ENCODE measurements at places on chromosomes 3 and 15. TPM values are rescaled to one million over a fixed set of nuclear protein-coding genes. Genes with fewer than 3 reads are reported as not detected.

GRCh38 chr3:158696618-158697017 lies 24.2 kb upstream of the LXN start:
- no peaks in the 10 kb centered on the region for H3K27me3 ChIP-seq
- H3K27ac ChIP-seq = no peak overlapping the region
- no peak for DNase-seq
- H3K4me1 ChIP-seq = peaks cover 14% of the 10 kb centered on the region
- H3K36me3 ChIP-seq = peaks cover 27% of the 10 kb centered on the region

DNA sequence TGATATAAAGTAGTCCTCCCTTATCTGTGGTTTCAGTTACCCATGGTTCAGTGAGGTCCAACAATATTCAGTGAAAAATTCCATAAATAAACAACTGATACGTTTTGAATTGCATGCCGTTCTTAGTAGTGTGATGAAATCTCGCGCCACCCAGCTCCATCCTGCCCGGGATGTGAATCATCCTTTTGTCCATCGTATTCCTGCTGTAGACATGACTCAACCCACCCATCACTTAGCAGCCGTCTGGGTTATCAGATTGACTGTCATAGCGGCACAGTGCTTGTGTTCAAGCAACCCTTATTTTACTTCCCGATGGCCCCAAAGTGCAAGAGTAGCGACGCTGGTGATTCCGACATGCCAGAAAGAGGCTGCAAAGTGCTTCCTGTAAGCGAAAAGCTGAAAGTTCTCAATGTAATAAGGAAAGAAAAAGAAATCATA lies 48.0 kb upstream of the MEX3B start:
- DNase-seq = no peak
- no peak overlapping the region for H3K4me3 ChIP-seq
- no peak overlapping the region for H3K27ac ChIP-seq
- no peaks in the 10 kb centered on the region for H3K27me3 ChIP-seq
- no peaks in the 10 kb centered on the region for H3K36me3 ChIP-seq

DNA sequence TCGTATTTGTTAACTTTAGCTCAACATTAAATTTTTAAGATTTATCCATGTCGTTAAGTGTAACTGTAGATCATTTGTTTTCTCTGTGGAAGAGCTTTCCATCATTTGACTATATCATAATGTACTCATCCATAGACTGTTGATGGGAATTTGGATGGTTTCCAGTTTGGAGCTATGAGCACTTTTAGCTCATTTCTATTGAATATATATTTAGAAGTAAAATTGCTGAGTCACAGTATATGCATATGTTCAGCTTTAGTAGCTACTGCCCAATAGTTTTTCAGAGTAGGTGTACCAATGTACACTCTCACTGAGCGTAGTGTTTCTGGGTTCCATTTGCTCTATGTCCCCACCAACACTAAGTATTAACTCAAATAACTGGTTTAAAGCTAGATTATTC lies 263.0 kb downstream of the ULK4 start:
- no peaks in the 10 kb centered on the region for H3K4me1 ChIP-seq
- no peaks in the 10 kb centered on the region for H3K27me3 ChIP-seq
- no peaks in the 10 kb centered on the region for H3K36me3 ChIP-seq
- no peak overlapping the region for H3K27ac ChIP-seq
- no peak overlapping the region for H3K4me3 ChIP-seq

LIPH gene
- 0.44 TPM for total RNA-seq

- H3K4me3 ChIP-seq = no peak overlapping the region
- H3K27ac ChIP-seq = no peak overlapping the region
- H3K27me3 ChIP-seq = no peaks in the 10 kb centered on the region
- no peak for DNase-seq
- peaks cover 16% of the 10 kb centered on the region for H3K4me1 ChIP-seq
- no peaks in the 10 kb centered on the region for H3K36me3 ChIP-seq
These were observed 445.3 kb upstream of the KCNMB2 start for GRCh38 chr3:178090899-178091298.

- H3K27me3 ChIP-seq = no peaks in the 10 kb centered on the region
- no peaks in the 10 kb centered on the region for H3K4me1 ChIP-seq
- DNase-seq = no peak
- H3K27ac ChIP-seq = no peak overlapping the region
- no peak overlapping the region for H3K4me3 ChIP-seq
- no peaks in the 10 kb centered on the region for H3K36me3 ChIP-seq
These were observed 20.0 kb downstream of the TMEM207 start for GRCh38 chr3:190429681-190430080.

RARRES1 gene
- 8.4 TPM for total RNA-seq

DNA sequence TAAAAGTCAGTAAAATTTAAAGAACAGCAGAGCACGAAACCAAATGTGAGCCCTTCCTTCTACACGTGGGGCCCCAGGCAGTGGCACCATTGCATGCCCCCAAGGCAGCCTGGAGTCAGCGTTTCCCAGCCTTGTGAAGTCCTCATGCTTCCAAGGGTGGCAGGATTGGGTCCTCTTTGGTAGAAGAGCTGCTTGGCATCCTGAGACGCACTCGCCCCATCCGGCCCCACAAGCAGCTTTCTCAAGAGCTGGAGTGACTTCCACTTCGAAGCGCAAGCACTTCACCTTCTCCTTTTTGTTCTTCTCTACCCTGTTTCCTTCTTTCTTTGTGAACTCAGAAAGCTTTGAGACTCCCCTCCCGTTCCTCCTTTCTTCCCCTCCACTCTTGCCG lies 34.7 kb downstream of the ZNF710 start:
- no peaks in the 10 kb centered on the region for H3K27me3 ChIP-seq
- DNase-seq = no peak
- no peaks in the 10 kb centered on the region for H3K36me3 ChIP-seq
- H3K4me3 ChIP-seq = no peak overlapping the region
- H3K4me1 ChIP-seq = peaks cover 79% of the 10 kb centered on the region

- H3K27ac ChIP-seq = no peak overlapping the region
- H3K4me3 ChIP-seq = no peak overlapping the region
- H3K4me1 ChIP-seq = peaks cover 8% of the 10 kb centered on the region
- no peak for DNase-seq
These were observed 19.3 kb downstream of the CCDC13 start for GRCh38 chr3:42753757-42754156.

DNA sequence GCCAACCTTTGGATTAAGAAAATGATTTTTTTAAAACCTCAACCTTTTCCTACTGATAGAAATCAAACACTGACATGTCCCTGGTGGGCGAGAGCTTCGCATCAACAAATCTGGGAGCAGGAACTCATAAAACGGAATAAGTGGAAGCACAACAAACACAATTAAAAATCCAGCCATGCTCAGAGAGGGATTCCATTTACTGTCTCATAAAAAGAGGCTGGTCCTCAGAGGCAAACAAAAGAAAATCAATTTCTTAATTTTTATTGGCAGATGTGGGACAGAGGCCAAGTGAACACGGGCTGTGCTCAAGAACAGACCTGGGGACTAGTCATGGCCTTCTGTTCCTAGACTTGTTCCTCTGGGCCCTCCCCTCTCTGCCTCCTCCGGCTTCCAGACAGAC lies 214.5 kb downstream of the NTRK3 start:
- no peaks in the 10 kb centered on the region for H3K27me3 ChIP-seq
- DNase-seq = no peak
- no peaks in the 10 kb centered on the region for H3K36me3 ChIP-seq
- no peaks in the 10 kb centered on the region for H3K4me1 ChIP-seq

DNA sequence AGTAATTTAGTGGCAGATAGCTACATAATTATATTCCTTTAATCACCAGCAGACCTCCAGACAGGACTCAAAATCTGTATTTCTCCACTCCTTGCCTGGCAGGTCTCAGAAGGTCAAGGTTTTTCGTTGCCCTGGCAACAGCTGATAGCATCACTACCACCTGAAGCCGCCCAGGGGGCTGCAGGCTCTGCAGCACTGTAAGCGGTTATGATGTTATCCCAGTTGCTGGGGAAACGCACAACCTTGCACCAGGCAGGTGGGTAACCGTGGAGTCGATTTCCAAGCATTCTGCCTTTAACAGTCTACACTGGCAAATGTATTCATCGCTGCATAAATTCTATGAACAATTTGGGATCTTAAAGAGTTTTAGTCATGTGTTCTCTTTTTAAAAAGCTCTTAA lies 756.3 kb downstream of the NTRK3 start:
- H3K27me3 ChIP-seq = no peaks in the 10 kb centered on the region
- peaks cover 31% of the 10 kb centered on the region for H3K4me1 ChIP-seq
- no peak overlapping the region for H3K4me3 ChIP-seq

TRMT10C gene
- total RNA-seq = 30.3 TPM

DNA sequence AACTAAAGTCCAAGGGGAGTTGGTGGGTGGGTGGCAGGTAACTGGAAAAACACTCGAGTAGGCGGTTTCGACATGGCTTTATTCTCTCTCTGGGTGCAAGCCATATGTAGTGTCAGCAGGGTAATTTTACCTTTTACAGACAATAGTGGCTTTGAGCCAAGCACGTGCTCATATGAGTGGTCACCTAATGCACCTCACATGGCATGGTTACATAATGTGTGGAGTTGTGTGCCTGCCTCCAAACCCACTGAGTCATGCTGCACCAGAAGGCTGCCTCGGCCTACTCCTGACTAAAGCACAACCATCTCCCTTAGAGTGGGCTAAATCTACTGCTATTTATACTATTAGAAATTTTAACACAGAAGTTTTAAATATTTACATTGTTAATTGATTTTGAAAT lies 16.5 kb downstream of the CCRL2 start:
- H3K4me1 ChIP-seq = peaks cover 19% of the 10 kb centered on the region
- no peak for DNase-seq
- no peaks in the 10 kb centered on the region for H3K27me3 ChIP-seq
- H3K36me3 ChIP-seq = no peaks in the 10 kb centered on the region
- no peak overlapping the region for H3K27ac ChIP-seq

GRCh38 chr3:124800511-124801258 lies 70.4 kb downstream of the UMPS start:
- H3K27me3 ChIP-seq = no peaks in the 10 kb centered on the region
- H3K4me1 ChIP-seq = peaks cover 38% of the 10 kb centered on the region
- peak overlapping the region; percentile 15 for H3K4me3 ChIP-seq
- H3K36me3 ChIP-seq = peaks cover 18% of the 10 kb centered on the region

DNA sequence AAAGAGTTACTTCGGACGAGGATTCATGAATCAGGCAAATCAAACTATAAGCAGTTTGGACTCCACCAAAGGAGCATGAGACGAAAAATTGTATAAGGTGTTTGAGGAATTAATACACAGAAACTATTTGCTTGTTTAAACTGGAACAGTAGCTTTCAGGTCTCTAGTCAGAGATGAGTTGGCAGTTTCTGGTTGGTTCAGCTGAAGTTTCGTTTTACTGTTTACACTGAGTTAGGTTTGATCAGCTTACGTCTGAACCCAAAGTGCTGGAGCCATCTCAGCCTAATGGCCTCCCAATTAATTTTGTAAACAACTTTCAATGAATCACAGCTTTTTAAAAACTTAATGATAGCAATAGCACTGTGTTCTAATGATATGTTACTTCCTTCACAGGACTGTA lies 703.7 kb downstream of the NLGN1 start:
- DNase-seq = no peak
- no peak overlapping the region for H3K4me3 ChIP-seq
- no peaks in the 10 kb centered on the region for H3K4me1 ChIP-seq
- H3K27ac ChIP-seq = no peak overlapping the region
- no peaks in the 10 kb centered on the region for H3K36me3 ChIP-seq
- no peaks in the 10 kb centered on the region for H3K27me3 ChIP-seq

DPPA2 gene
- total RNA-seq = not detected

LMOD3 gene
- 154 TPM for total RNA-seq

DNA sequence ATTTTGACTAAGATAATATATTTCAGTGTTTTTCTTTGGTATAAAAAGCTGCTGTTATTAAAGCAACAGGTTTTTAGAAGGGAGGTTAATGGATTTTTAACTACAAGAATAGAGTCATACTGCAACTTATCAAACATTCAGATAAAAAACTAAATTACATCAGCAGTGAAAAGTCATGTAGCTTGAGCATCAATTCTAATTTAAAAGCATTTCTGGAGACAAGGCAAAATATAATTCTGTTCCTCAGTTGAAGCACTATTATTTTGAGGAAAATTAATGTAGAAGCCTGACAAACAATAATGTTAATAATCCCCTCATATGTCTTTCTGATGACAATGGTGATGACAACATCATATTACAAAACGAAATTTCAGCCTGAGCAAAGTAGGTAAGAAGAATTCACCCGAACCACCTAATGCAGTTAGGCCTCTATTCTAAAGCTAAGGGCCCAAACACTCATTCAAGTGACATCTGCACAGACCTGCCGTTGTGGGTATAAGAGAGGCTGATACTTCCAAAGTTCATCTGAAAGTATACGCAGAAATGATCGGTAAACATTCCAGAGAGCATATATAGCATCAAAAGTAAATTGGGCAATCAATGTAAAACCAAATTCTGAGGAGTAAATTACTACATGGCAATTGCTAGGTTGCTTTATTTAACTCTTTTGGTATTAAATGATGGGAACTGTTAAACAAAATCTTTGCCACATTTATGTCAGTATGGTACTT lies 12.8 kb upstream of the ROBO2 start:
- no peaks in the 10 kb centered on the region for H3K27me3 ChIP-seq
- H3K4me3 ChIP-seq = no peak overlapping the region
- H3K36me3 ChIP-seq = no peaks in the 10 kb centered on the region
- no peak for DNase-seq

- no peaks in the 10 kb centered on the region for H3K36me3 ChIP-seq
- DNase-seq = no peak
- no peak overlapping the region for H3K27ac ChIP-seq
- no peaks in the 10 kb centered on the region for H3K4me1 ChIP-seq
- H3K27me3 ChIP-seq = no peaks in the 10 kb centered on the region
These were observed 18.2 kb upstream of the ACOX2 start for GRCh38 chr3:58555203-58555602.

SIDT1 gene
- total RNA-seq = 0.69 TPM

CTXN2 gene
- total RNA-seq = not detected

SMAD6 gene
- 20.3 TPM for total RNA-seq

- no peak overlapping the region for H3K4me3 ChIP-seq
- no peaks in the 10 kb centered on the region for H3K27me3 ChIP-seq
- no peaks in the 10 kb centered on the region for H3K36me3 ChIP-seq
- DNase-seq = no peak
- H3K4me1 ChIP-seq = no peaks in the 10 kb centered on the region
These were observed 304.8 kb downstream of the EPHB1 start for GRCh38 chr3:135099734-135100355.

DNA sequence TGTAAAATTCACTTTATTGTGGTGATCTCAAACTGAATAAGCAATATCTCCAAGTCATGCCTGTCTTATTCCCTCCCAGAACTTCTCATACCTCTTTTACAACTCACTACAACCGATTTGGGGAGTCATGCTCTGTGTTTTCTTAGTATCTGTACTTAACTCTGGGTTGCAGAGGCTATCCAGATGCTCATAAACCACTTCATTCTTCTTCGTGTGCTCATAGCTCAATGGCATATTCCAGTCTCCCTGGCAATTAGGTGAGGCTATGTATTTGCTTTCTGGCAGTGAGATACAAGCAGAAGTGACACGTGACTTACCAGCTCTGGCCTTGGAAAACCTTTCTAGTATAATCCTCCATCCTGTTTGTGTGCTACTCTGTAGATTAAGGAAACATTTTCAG lies 360.9 kb downstream of the ZNF385D start:
- H3K27me3 ChIP-seq = no peaks in the 10 kb centered on the region
- no peaks in the 10 kb centered on the region for H3K36me3 ChIP-seq
- no peak overlapping the region for H3K27ac ChIP-seq
- no peaks in the 10 kb centered on the region for H3K4me1 ChIP-seq
- DNase-seq = no peak
- H3K4me3 ChIP-seq = no peak overlapping the region

ITGB5 gene
- 122 TPM for total RNA-seq

- H3K36me3 ChIP-seq = no peaks in the 10 kb centered on the region
- no peaks in the 10 kb centered on the region for H3K4me1 ChIP-seq
- H3K27ac ChIP-seq = no peak overlapping the region
- DNase-seq = no peak
These were observed 148.9 kb upstream of the ABI3BP start for GRCh38 chr3:101142160-101142559.

GRCh38 chr3:103609472-103609871 lies 1174.7 kb downstream of the ZPLD1 start:
- H3K36me3 ChIP-seq = no peaks in the 10 kb centered on the region
- no peak overlapping the region for H3K27ac ChIP-seq
- H3K4me3 ChIP-seq = no peak overlapping the region
- no peaks in the 10 kb centered on the region for H3K4me1 ChIP-seq
- H3K27me3 ChIP-seq = no peaks in the 10 kb centered on the region

ADAMTS9 gene
- total RNA-seq = 14.7 TPM

All from left ventricle myocardium inferior (tissue), 1 donor.